Fibroblast of lung (primary cell): ENCODE measurements at places on chromosomes 3 and 15.

DNA sequence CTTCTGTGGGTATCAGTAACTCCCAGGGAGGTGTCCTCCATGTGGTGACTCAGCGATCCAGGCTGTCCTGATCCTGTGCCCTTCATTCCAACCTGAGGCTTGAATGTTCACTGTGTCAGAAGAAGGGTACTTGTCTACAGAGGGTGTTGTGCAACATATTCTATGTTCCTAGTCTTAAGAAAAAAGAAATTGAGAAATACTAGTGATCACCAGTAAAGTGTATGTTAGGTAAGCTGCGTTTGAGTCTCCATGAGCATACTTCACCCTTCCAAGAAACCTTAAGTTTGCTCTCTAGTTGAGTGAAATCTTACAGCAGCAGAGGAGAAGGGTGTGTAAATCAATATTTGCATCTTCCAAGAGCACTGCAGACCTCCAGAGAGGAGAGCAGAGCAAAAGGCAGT is 122.2 kb upstream of the SLC24A5 start:
- DNase-seq = no peak

DNA sequence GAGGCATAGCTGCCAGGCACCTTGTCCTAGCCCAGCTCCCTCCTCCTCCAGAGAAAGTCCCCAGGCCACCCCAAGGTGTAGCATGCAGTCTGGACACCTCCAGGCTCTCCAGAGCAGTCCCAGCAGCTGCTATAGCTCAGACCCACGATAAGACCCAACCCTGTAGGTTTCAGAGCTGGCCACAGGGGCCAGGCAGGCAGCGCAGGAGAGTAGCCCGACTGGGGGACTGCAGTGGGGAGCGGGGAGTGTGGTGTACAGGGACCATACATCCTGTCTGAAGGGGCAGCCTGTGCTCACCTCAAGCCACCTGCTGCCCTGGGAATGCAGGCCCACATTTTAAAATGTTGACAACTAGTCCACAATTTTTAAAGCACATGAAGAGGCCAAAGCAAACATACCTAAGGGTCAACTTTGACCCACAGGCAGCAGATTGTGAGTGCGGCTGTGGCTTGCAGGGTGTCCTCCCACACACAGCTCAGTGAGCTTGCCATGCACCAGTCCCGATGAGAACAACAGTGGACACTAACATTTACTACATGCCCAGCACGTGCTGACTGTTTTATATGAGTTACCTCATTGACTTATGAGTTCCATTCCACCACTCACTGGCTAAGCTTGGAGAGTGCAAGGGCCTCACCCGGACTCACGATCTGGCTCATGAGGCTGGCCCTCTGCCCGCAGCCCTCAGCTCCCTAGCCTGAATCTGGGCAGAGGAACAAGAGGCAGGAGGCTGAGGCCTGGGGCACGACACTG is 81.4 kb downstream of the DNAJB8 start:
- DNase-seq = peak; percentile 70

DNA sequence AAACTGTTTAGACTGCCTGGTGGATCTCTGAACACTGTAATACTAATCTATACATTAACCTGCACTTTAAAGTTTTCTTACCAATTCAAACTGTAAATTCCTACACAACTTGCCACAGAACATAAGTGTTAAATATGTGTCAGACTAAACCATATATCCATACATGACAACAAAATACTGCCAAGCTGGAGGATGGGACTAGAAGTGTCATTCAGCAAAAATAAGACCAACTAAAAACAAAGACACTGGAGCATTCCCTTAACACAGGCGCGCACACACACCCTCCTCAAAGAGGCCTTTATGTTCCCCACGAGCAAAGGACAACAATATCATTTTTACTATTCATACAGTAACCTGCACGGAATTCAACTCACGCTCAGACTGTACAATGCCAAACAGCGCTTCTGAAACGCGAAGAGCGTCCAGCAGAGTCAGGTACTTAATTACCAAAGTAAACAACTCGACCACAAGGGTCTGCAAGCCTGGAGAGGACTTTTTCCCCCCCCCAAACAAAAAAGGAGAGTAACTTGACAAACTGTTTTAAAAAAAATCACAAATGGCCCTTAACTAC is 1.1 kb downstream of the DCUN1D1 start:
- DNase-seq = no peak

- peak; percentile 78 for DNase-seq
Observed at GRCh38 chr3:178255315-178255714, 280.9 kb upstream of the KCNMB2 start.

DNA sequence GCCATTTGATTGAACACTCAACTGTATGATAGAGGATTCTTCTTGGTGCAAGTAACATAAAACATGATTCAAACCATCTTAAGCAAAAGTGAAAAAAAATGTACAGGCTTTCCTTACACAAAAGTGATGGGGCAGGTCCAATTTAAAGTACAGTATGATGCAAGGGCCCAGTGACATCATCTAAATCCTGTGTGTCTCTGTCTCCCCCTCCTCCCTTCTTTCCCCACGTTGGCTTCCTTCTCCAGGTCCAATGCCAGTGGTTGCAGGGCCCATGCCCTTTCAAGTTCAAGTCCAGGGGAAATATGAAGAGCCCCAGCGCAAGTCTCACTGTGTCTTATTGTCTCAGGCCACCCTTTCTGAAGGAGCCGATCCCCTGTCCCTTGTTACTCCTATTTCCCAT is 332.3 kb downstream of the SHQ1 start:
- DNase-seq = no peak

DNA sequence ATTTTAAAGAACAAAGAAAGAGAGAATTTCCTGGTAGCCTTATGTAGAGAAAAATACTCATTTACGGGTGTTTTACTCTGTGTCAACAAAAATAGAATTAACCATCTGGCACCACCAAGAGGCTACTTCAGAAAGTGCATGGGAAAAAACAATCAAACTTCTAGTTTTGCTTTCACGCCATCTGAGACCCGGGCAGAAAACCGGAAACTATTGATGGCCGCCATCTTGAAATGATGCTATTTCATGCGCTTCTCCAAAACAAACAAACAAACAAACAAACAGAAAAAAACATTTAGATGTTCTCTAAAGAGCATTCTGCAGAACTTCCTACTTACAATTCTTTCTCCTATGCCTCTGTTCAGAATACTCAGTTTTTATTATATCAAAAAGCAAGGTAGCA is 49.4 kb upstream of the SYNPR start:
- peak; percentile 69 for DNase-seq

GRCh38 chr3:194749631-194750490 is 64.2 kb downstream of the FAM43A start:
- DNase-seq = no peak

DNA sequence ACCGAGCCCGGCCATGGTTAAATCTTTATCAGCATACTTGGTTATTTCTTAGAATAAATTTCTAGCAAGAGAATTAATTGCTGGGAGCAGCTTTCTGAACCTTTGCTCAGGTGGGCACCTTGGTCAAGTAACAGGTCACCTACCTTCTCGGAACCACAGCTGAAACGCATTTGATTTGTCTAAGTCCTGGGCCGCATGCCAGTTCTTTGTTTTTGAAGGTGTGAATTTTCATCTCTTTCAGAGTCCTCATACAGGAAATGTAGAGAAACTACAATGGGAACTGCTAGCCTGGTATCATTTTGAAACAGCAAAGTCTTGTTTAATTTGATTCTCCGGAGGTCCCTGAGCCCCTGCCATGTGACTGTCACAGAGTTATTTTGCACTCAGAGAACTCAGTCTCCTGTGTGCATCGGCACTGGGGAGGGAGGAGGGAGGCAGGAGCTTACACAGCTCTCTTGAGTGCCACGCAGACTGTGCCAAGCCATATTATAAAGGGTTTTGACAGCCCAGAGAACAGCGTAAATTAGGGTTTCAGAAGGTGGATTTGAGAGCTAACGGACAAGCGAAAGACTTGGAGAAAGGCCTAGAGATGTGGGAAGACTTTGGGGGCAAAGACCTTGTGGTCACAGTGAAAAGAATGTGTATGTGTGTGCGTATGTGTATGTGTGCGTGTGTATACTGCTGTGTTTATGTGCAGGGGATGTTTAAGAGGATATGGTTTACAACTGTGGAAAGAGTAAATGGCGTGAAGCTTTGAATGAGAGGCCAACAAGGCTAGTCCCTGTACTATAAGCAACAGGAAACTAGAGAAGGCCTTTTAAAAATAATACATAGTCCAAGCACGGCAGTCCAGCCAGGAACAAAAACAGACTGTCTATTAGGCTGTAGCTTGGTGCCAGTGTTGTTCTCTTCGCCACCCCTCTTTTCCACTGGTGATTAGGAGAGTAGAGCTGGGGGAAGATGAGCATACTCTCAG is 61.8 kb upstream of the ATP13A3 start:
- peak; percentile 65 for DNase-seq

DNA sequence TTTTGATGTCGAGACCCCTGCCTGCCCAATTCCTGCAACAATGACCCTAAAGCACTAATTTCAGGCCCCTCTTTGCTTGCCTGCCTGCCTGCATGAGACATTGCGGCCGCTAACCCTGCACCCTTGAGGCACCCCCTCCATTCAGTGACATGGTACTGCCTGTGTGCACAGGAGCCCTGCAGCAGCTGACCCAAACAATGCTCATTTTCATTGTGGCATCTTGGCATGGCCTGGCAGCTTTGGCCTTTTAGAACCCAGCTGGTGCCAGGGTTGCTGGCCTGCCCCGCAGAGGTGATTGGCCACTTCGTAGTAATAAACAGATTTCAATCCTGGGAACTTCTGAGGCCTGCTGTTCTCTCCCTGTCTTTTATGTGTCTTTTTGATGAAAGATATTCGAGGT is 33.8 kb downstream of the SLCO3A1 start:
- DNase-seq = no peak

DNA sequence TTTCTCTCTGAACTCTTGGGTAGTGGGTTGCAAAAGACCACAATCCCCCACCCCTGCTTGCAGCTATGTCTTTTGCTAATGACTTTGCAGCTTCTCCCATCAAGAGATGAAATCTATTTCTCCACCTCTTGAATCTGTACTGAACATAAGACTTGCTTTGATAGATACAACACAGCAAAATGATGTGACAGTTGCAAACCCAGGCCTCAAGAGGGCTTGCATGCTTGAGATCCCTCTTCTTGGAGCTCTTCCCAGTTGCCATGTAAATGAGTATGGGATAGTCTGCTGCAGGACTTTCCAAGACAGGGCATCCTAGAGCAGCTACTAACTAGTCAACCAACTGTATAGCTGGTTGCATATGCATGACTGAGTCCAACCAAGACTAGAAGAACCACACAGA is 783.6 kb downstream of the PDCD6IP start:
- no peak for DNase-seq

- DNase-seq = peak; percentile 90
Observed at GRCh38 chr3:115804713-115805119, 181.4 kb downstream of the GAP43 start.

- peak; percentile 57 for DNase-seq
Observed at GRCh38 chr3:160921020-160921635, 165.1 kb downstream of the PPM1L start.

GRCh38 chr15:25208735-25209134 is 230.1 kb downstream of the UBE3A start:
- no peak for DNase-seq

- peak; percentile 67 for DNase-seq
Observed at GRCh38 chr15:93485438-93486327, 396.7 kb upstream of the RGMA start.

- peak; percentile 39 for DNase-seq
Observed at GRCh38 chr15:87573039-87573438, 683.5 kb downstream of the NTRK3 start.

DNA sequence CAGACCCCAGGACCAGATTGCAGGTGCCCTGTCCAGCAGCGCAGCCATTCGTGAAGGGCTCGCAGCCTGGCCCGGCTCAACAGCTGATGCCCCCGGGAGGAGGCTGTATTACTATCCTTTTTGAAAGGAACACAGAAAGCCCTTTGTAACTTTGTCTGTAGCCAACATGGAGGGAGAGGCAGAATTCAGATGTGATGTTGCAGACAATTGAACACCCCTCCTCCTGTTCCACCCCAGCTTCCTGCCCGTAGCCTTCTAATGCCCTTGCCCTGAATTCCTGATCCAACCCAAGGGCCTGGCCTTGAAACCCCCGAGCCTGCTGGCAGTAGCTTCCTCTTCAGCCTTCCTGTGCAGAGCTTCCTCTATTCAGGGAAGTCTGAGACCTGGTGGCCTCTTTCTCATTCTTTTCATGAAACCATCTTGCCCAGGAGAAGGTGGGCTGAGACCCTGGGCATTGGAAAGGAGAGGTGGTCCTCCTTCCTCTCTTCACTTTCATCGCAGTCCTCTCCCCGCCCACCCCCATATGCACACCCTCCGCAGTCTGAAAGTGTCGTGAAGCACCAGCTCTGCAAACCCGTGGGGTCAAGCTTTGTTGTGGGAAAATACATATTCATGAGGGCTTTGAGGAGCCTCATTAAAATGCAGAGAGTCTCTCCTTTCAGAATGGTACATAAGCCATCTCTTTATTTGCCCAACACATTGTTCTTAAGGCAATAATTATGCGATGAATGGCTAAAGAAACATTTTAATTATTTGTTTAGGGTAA is 109.2 kb downstream of the APBA2 start:
- DNase-seq = no peak

DNA sequence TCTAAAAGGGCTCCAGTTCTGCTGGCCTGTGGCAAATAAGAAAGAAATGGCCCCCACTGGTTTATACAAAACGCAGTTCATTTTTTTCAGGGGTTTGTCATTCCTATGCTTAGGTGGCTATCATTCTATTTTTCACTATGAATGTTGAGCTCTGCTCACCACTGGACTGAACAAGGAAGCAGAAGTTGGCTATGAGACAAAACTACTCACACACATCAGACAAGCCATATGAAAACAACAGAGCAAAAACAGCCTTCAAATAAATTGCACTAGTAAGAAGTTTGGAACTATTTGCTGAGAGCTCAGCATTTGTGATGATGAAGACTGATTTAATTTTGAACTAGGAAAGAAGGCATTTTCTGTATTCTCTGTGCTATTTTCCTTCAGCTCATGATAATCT is 328.5 kb downstream of the MECOM start:
- DNase-seq = peak; percentile 9

DNA sequence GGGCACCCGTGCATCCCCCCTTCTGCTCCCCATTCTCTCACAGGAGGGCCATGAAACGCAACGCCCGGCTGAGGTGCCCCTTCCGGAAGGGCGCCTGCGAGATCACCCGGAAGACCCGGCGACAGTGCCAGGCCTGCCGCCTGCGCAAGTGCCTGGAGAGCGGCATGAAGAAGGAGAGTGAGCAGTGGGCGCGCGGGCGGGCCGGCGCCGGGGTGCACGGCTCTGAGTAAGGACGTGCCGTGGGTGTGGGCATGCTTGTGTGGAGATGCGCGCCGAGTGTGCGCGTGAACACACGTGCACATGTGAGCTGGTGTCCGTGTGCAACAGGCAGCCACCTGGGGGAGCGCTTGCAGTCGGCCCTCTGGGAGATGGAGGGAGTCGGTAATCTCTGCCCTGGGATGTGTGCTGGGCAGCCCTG is 28.1 kb downstream of the NR1I2 start:
- peak; percentile 32 for DNase-seq

DNA sequence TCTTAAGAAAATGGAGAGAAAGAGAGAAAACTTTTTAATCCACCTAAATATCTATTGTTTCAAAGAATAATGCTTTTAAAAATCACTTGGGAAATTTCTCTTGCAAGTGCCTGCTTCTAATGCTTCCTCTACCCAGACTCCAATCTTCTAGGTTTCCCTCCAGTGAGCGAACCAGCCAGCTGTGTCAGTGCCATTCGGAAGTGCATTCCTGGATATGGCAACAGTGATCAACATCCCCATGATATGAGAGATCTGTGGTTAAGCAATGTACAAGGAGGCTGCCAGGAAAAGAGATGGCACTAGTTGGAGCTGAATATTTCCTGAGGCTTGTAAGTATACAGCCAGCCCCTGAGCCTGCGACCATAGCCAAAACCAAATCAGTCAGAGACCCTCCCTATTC is 53.3 kb upstream of the KCNMB2 start:
- DNase-seq = no peak

GRCh38 chr3:171011109-171011872 is 15.2 kb downstream of the SLC2A2 start:
- no peak for DNase-seq

- peak; percentile 25 for DNase-seq
Observed at GRCh38 chr3:15708882-15709677, 88.7 kb downstream of the ANKRD28 start.
